Activated CD4-positive, alpha-beta T cell treated with anti-CD3 and anti-CD28 coated beads for 24 hours (primary cell): ENCODE measurements at places on chromosomes 2 and 18.

GRCh38 chr18:13232086-13232917 lies 13.7 kb downstream of the LDLRAD4 start:
- no peak for DNase-seq

- DNase-seq: no peak
These were observed 315.5 kb downstream of the RPRM start for GRCh38 chr2:153163055-153163454.

DNA sequence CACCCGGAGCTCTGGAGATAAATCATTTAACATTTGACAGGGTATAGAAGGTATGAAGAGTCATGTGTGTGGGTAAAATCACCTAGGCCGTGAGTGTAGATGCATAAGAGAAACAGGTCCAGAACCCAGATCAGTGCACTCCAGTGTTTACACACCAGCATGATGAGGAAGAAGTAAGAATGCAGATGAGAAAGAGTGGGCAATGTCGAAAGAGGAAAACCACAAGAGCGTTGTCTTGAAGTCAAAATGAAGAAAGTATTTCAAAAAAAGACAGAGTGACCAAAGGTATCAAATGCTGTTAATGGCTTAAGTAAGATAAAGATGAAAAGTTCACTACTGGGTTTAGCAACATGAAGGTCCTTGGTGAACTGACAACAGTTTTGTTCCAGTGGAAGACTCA lies 32.0 kb upstream of the PLB1 start:
- DNase-seq: no peak

DNA sequence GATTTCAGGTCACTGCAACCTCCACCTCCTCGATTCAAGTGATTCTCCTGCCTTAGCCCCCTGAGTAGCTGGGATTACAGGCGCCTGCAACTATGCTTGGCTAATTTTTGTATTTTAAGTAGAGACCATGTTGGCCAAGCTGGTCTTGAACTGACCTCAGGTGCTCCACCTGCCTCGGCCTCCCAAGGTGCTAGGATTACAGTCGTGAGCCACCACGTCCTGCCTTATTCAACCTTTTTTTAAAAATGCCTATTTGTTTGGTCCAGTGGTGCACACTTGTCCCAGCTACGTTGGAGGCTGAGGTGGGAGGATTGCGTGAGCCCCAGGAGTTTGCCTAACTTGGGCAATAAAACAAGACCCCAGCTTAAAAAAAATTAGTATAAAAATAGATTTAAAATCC lies 43.3 kb downstream of the CYP20A1 start:
- no peak for DNase-seq

- DNase-seq: no peak
These were observed 186.3 kb downstream of the RIT2 start for GRCh38 chr18:42929181-42929580.

DNA sequence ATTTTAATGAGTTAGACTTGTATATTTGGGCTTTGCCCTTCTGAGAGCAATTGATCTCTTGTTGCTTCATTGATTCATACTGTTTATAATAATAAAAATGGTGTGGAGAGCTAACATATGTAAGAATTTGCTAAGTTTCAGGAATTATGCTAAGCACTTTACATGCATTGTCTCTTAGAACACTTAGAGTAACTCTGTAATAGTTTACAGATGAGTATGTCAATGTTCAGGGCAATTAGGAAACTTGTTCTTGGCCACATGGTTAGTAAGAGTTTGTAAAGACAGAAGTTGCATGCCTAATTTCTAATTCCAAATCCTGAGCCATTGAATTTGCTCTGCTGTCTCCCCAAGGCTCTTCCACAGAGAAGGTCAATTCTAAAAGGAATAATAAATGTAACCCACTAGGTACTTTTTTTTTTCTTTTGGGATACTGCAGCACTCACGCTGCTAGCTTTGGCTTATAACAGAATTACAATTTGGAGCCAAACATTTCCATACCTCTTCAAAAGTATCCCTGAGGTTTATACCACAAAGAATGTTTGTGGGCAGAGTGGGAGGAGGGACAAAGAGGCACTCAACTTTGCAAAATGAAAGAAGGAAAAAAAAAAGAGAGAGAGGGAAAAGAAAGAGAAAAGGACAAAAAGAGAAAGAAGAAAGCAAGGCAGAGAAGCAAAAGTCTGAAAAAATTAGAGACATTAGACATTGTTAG lies 232.4 kb downstream of the CALCRL start:
- DNase-seq: no peak

- DNase-seq: no peak
These were observed 61.9 kb downstream of the GREB1L start for GRCh38 chr18:21303895-21304294.

- no peak for DNase-seq
These were observed 44.3 kb upstream of the TGIF1 start for GRCh38 chr18:3405713-3406112.

- no peak for DNase-seq
These were observed 1000.4 kb upstream of the ACVR2A start for GRCh38 chr2:146844226-146844990.

- no peak for DNase-seq
These were observed 100.0 kb upstream of the PID1 start for GRCh38 chr2:229371086-229371485.
